ENCODE measurements at places on chromosomes 13 and 19. TPM values are rescaled to one million over a fixed set of nuclear protein-coding genes. Genes with fewer than 3 reads are reported as not detected.

The COG6 gene
- total RNA-seq = 29.8 TPM

The NLRP11 gene
- not detected for total RNA-seq

The OLFM4 gene
- total RNA-seq = not detected

The CBARP gene
- 0.17 TPM for total RNA-seq

The ETV2 gene
- 1.6 TPM for total RNA-seq

The TMEM147 gene
- 38.2 TPM for total RNA-seq

The HSPBP1 gene
- 19.5 TPM for total RNA-seq

The ANKRD24 gene
- 1.5 TPM for total RNA-seq

The SIGLEC12 gene
- 3.7 TPM for total RNA-seq

DNA sequence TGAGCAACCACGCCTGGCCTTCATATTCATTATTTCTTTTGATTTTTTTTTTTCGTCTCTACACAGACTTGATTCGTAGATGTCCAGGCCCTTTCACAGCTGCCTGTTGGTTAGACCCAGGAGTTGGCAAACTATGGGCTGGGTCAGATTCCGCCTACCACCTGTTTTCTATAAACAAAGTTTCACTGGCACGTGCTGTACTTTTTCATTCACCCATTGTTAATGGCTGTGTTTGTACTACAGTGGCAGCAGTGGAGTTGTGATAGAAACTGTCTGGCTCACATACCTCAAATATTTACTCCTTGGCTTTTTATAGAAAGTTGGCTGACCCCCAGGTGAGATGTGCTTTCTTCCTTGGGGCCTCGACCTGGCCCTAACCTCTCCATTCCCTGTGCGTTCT is 72.9 kb upstream of the TEX29 start:
- H3K27ac ChIP-seq = no peak overlapping the region
- peaks cover 37% of the 10 kb centered on the region for H3K36me3 ChIP-seq
- H3K4me1 ChIP-seq = no peaks in the 10 kb centered on the region
- no peak for DNase-seq
- no peak overlapping the region for H3K4me3 ChIP-seq

- peaks cover 24% of the 10 kb centered on the region for H3K4me1 ChIP-seq
- H3K27ac ChIP-seq = peak overlapping the region; percentile 92
- no peak for DNase-seq
- H3K27me3 ChIP-seq = no peaks in the 10 kb centered on the region
- peaks cover 22% of the 10 kb centered on the region for H3K36me3 ChIP-seq
These were observed 5.5 kb upstream of the MAMSTR start for GRCh38 chr19:48724796-48725753.

DNA sequence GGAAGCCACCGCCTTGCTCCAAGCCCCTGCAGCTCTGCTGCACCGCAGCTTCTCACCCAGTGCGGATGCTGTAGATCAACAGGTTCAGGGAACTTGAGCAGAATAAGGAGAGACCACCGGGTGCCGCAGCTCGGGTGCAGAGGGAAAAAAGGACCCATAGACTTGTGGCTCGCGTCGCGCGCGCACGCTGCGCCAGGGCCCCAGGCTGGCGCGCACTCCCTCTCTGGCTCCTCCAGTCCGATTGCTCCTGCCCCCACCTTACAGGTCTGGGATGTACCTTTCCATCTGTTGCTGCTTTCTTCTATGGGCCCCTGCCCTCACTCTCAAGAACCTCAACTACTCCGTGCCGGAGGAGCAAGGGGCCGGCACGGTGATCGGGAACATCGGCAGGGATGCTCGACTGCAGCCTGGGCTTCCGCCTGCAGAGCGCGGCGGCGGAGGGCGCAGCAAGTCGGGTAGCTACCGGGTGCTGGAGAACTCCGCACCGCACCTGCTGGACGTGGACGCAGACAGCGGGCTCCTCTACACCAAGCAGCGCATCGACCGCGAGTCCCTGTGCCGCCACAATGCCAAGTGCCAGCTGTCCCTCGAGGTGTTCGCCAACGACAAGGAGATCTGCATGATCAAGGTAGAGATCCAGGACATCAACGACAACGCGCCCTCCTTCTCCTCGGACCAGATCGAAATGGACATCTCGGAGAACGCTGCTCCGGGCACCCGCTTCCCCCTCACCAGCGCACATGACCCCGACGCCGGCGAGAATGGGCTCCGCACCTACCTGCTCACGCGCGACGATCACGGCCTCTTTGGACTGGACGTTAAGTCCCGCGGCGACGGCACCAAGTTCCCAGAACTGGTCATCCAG is 964 bp downstream of the PCDH17 start:
- peaks cover 18% of the 10 kb centered on the region for H3K4me1 ChIP-seq
- DNase-seq = peak; percentile 26

- peaks cover 7% of the 10 kb centered on the region for H3K27me3 ChIP-seq
- no peaks in the 10 kb centered on the region for H3K4me1 ChIP-seq
- H3K36me3 ChIP-seq = no peaks in the 10 kb centered on the region
- no peak overlapping the region for H3K4me3 ChIP-seq
- no peak overlapping the region for H3K27ac ChIP-seq
These were observed 38.2 kb downstream of the MZT1 start for GRCh38 chr13:72689181-72689696.

- no peak for DNase-seq
- no peaks in the 10 kb centered on the region for H3K36me3 ChIP-seq
- no peaks in the 10 kb centered on the region for H3K4me1 ChIP-seq
- no peak overlapping the region for H3K27ac ChIP-seq
- H3K27me3 ChIP-seq = no peaks in the 10 kb centered on the region
- no peak overlapping the region for H3K4me3 ChIP-seq
These were observed 449.8 kb downstream of the DACH1 start for GRCh38 chr13:71417205-71417604.

DNA sequence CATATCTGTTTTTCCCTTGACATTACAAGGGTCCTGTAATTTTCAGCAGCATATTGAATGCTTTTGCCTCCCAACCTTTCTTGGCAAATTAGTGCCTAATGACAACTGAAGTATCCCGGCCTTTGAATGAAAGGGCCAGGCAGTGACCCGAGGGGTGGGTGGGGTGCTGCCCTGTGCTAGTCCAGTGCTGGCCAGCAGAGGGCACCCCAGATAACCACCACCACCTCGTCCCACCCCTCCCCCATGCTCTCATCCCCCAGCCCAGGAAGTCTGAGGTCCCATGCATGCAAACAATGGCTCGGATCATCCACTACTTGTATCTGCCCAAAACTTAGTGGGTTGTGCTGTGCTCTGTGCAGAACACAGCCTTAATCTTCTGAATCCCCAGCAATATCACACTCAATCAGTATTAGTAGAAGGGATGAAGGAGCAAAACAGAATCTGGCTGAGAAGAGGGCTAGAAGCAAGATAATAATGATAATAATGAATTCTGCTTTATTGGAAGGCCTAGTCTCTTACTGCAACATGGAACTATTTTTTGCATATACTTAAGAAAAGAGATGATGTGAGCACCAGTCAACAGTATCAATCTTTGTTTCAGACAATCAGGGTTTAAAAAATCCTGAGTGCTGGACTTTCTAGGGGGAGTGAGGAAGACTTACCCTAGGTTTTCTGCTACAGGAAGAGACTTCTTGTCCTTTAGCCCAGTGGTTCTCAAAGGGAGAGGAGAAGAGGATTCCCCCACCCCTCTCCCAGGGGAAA is 3.8 kb downstream of the ATP12A start:
- peaks cover 55% of the 10 kb centered on the region for H3K27me3 ChIP-seq
- peak overlapping the region; percentile 43 for H3K4me3 ChIP-seq
- peaks cover 2% of the 10 kb centered on the region for H3K36me3 ChIP-seq
- peak; percentile 66 for DNase-seq

- no peak overlapping the region for H3K27ac ChIP-seq
- H3K4me3 ChIP-seq = no peak overlapping the region
- peaks cover 2% of the 10 kb centered on the region for H3K36me3 ChIP-seq
These were observed 217.5 kb downstream of the ABCC4 start for GRCh38 chr13:95083758-95084157.

DNA sequence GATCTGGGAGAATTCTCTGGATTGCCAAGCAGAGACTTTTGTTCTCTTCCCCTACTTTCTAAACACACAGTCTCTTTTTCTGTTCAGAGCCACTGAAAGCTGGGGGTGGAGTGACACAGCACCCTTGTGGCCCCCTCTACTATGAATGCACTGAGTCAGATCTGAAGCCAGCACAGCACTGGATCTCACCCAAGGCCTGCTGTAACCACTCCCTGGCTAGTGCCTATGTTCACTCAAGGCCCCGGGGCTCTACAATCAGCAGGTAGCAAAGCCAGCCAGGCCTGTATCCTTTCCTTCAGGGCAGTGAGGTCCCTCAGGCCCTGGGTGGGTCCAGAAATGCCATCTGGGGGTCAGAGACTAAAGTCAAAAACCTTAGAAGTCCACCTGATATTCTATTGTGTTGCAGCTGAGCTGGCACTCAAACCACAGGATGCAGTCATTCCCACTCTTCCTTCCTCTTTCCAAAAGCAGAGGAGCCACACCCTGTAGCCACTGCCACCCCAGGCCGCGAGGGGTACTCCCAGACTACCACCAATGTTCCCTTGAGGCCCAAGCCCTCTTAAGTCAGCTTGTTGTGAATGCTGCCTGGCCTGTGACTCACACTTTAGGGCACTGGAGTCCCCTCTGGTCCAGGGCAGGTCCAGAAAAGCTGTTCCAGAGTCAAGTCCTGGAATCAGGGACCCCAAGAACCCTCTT is 110.1 kb upstream of the RXFP2 start:
- H3K27ac ChIP-seq = no peak overlapping the region
- no peak for DNase-seq
- H3K27me3 ChIP-seq = no peaks in the 10 kb centered on the region
- H3K4me1 ChIP-seq = no peaks in the 10 kb centered on the region

- H3K4me1 ChIP-seq = no peaks in the 10 kb centered on the region
- peaks cover 16% of the 10 kb centered on the region for H3K27me3 ChIP-seq
- H3K4me3 ChIP-seq = no peak overlapping the region
- H3K27ac ChIP-seq = no peak overlapping the region
These were observed 22.8 kb upstream of the CEBPG start for GRCh38 chr19:33350538-33351309.

GRCh38 chr13:28173793-28174192 is 35.4 kb downstream of the PAN3 start:
- H3K4me3 ChIP-seq = no peak overlapping the region
- peaks cover 7% of the 10 kb centered on the region for H3K4me1 ChIP-seq
- H3K36me3 ChIP-seq = peaks cover 34% of the 10 kb centered on the region
- no peak for DNase-seq

GRCh38 chr19:37951816-37952210 is 44.8 kb downstream of the SIPA1L3 start:
- H3K4me3 ChIP-seq = no peak overlapping the region
- peaks cover 8% of the 10 kb centered on the region for H3K36me3 ChIP-seq
- no peak for DNase-seq
- no peaks in the 10 kb centered on the region for H3K4me1 ChIP-seq

DNA sequence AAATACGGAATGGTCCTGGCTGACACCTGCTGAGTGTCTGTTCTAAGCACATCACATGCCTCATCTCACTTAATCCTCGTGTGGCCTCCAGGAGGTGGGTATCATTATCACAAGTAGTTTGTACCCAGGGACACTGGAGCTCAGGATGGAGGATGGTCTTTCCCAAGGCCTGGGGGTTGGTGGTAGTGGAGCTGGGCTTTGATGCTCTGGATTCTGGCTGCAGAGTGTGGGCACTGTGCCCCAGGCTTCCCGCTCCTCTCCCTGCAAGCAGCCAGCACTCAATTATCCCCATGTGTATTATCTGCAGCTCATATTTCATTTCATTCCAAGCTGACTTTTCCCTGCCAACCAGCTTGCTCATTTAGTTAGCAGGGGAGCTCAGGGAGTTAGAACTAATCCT is 52.1 kb downstream of the SIAH3 start:
- H3K27ac ChIP-seq = no peak overlapping the region
- DNase-seq = no peak
- H3K27me3 ChIP-seq = no peaks in the 10 kb centered on the region
- H3K36me3 ChIP-seq = no peaks in the 10 kb centered on the region
- H3K4me1 ChIP-seq = no peaks in the 10 kb centered on the region

DNA sequence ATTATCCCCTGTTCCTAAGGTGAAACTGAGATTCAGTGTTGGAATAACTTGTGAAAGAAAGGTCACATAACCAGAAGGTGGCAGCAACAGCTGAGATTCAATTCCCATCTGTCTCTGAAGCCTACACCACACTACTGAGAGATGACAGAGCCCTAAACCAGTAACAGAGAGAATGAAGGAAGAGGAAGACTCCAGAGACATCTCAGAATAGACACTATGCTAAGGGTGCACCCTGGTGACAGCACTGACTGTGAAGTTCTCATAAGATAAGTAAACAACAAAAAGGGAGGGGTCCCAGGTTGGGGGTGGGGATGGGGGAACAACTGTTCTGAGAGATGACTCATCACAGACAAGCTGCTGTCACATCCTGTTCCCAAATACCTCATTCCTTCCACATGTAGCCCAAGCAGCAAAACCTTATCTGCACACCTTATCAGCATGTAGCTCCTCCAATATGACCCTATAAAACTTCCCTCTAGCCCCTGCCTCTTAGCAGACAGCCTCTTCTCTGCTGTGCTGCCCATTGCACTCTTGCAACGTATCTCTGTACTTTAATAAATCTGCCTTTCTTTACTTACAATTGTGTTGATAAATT is 46.5 kb downstream of the UTP14C start:
- no peak for DNase-seq
- H3K27ac ChIP-seq = peak overlapping the region; percentile 2
- H3K4me1 ChIP-seq = peaks cover 7% of the 10 kb centered on the region
- no peaks in the 10 kb centered on the region for H3K36me3 ChIP-seq

- peak overlapping the region; percentile 70 for H3K27ac ChIP-seq
- H3K27me3 ChIP-seq = no peaks in the 10 kb centered on the region
- peak overlapping the region; percentile 89 for H3K4me3 ChIP-seq
- DNase-seq = peak; percentile 71
- peaks cover 6% of the 10 kb centered on the region for H3K4me1 ChIP-seq
These were observed 935 bp downstream of the ARID3A start for GRCh38 chr19:926589-927350.

GRCh38 chr13:41502673-41503072 is 45.3 kb downstream of the RGCC start:
- peaks cover 27% of the 10 kb centered on the region for H3K4me1 ChIP-seq
- no peaks in the 10 kb centered on the region for H3K27me3 ChIP-seq
- DNase-seq = no peak
- H3K36me3 ChIP-seq = peaks cover 6% of the 10 kb centered on the region
- H3K4me3 ChIP-seq = no peak overlapping the region

DNA sequence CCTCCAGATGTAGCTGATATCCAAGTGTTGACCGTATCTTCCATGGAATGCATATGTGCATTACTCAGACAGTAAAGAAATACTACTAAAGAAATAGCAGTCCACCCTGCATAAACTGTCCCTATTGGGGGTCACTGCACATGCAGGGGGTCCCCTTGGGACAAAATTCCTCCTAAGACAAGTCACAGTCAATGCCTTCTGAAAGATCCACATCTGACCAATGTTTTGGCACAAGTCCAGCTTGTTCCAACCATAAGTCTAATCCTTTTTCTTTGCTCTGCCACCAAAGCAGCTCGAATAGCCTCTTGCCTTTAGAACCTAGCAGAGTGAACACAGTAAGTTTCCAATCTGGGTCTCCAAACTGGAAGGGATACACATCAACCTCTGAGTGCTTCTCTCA is 87.9 kb downstream of the DIAPH3 start:
- H3K27ac ChIP-seq = no peak overlapping the region
- DNase-seq = no peak
- H3K27me3 ChIP-seq = no peaks in the 10 kb centered on the region
- H3K4me3 ChIP-seq = no peak overlapping the region
- H3K4me1 ChIP-seq = no peaks in the 10 kb centered on the region
